ENCODE measurements at places on chromosomes 5 and 9. TPM values are rescaled to one million over a fixed set of nuclear protein-coding genes. Genes with fewer than 3 reads are reported as not detected.

SLC44A1 gene
- total RNA-seq = 15.2 TPM

HRH2 gene
- 4.2 TPM for total RNA-seq

DNA sequence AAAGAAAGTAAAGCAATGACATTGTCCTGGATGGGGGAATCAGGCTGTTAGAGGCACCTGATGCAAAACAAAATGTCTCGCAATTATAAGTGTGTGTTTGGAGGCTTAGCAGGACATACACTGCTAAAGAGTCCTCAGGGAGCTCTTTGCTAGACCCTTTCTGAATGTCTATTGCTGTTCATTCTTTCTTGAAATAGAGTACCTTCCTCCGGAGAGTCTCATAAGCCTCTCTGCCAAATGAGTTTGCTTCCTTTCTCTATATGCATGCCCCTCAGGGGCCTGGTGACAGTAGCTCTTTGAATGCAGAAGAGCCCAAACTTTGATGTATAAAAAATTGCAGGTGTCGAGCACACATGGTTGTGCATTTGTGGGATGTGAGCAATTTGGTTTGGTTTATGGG is 26.4 kb upstream of the ADAMTSL1 start:
- H3K4me1 ChIP-seq = no peaks in the 10 kb centered on the region
- no peaks in the 10 kb centered on the region for H3K27me3 ChIP-seq
- no peak for DNase-seq
- no peak overlapping the region for H3K27ac ChIP-seq
- no peak overlapping the region for H3K4me3 ChIP-seq
- no peaks in the 10 kb centered on the region for H3K36me3 ChIP-seq

DNA sequence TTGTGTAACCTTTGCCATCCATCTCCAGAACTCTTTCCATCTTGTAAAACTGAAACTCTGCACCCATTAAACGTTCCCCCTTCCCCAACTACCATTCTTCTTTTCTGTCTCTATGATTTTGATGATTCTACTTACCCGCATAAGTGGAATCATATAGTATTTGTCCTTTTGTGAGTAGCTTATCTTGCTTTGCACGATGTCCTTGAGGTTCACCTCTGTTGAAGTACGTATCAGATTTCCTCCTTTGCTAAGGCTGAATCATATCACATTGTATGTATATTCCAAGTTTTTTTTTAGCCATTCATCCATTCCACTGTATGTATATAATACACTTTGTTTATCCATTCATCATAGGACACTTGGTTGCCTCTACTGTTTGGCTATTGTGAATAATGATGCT is 2.9 kb upstream of the RNF130 start:
- H3K27ac ChIP-seq = no peak overlapping the region
- no peaks in the 10 kb centered on the region for H3K27me3 ChIP-seq
- H3K36me3 ChIP-seq = no peaks in the 10 kb centered on the region
- no peak overlapping the region for H3K4me3 ChIP-seq
- peaks cover 22% of the 10 kb centered on the region for H3K4me1 ChIP-seq

GRCh38 chr9:101579711-101580545 is 14.8 kb downstream of the PPP3R2 start:
- DNase-seq = no peak
- H3K4me3 ChIP-seq = no peak overlapping the region
- no peak overlapping the region for H3K27ac ChIP-seq
- no peaks in the 10 kb centered on the region for H3K27me3 ChIP-seq
- peaks cover under 1% of the 10 kb centered on the region for H3K4me1 ChIP-seq

DNA sequence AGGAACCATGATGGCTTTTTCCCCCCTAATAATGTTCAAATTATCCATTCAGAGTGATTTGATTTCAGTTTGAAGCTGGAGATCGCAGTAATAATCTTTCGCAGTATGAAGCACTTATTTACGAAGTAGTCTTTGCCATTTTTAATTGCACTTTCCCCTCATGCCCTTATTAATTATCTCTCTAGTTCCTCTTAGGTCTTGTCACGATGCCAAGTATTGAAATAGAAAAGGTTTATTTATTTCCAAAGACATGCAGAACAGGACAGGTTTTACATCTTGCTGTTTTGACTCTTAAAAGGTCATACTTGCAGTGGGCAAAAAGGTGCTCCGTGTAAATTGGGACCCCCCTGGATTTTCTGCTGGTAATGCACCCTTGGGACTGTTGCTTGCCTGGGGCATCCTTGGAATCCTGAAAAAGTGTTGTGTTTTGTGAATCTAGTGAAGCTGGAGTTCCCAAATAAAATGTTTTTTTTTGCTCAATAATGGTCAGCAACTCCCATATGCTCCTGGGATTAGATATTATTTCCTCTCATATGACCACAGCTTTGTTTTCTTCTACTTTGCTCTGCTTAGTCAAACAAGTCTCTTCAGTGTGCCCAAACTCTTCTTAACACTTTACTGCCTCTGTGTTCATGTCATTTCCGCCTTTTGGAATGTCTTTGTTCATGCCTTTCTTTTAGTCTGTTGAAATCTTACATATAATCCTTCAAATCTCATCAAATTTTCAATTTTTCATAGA is 278.3 kb downstream of the TMEM38B start:
- no peaks in the 10 kb centered on the region for H3K27me3 ChIP-seq
- no peak for DNase-seq
- H3K36me3 ChIP-seq = no peaks in the 10 kb centered on the region
- H3K4me1 ChIP-seq = no peaks in the 10 kb centered on the region
- H3K27ac ChIP-seq = no peak overlapping the region

DNA sequence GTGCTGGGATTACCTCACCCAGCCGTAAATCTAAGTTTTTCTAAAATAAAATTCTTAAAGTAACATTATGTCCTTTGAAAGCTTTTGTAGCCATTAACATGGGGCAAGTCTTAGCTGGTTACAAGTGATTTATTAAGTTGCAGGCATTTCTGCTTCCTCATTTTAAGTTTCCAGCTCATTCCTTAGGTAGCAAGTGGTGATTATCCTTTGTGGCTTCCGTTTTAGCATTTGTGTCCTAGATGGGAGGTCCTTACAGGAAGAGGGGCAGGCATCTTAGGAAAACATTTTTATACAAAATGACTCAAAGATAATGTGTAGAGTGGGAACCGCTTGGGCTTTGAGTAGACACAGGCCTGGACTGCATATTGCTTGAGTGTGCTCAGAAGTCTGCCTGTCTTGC is 35.0 kb upstream of the ROPN1L start:
- DNase-seq = no peak
- H3K27me3 ChIP-seq = no peaks in the 10 kb centered on the region
- peaks cover 67% of the 10 kb centered on the region for H3K36me3 ChIP-seq
- H3K4me1 ChIP-seq = no peaks in the 10 kb centered on the region
- H3K4me3 ChIP-seq = no peak overlapping the region
- H3K27ac ChIP-seq = no peak overlapping the region

GRCh38 chr5:138169124-138169523 is 9.3 kb downstream of the BRD8 start:
- H3K27me3 ChIP-seq = no peaks in the 10 kb centered on the region
- H3K4me3 ChIP-seq = no peak overlapping the region
- peaks cover 5% of the 10 kb centered on the region for H3K4me1 ChIP-seq
- H3K27ac ChIP-seq = no peak overlapping the region
- DNase-seq = no peak
- peaks cover 81% of the 10 kb centered on the region for H3K36me3 ChIP-seq

- no peak overlapping the region for H3K4me3 ChIP-seq
- H3K36me3 ChIP-seq = no peaks in the 10 kb centered on the region
- H3K27ac ChIP-seq = no peak overlapping the region
- no peak for DNase-seq
- H3K27me3 ChIP-seq = no peaks in the 10 kb centered on the region
Measured at GRCh38 chr9:20207176-20207575, 415.1 kb downstream of the MLLT3 start.
